ENCODE measurements at places on chromosomes 12 and 14.

GRCh38 chr14:50035214-50035613 is 81.2 kb downstream of the VCPKMT start:
- H3K4me3 ChIP-seq, result no peak overlapping the region
- peaks cover 2% of the 10 kb centered on the region for H3K27me3 ChIP-seq
- H3K4me1 ChIP-seq, result peaks cover 2% of the 10 kb centered on the region
- DNase-seq, result no peak

GRCh38 chr12:14072987-14073386 is 91.6 kb upstream of the GRIN2B start:
- no peaks in the 10 kb centered on the region for H3K4me1 ChIP-seq
- H3K4me3 ChIP-seq, result no peak overlapping the region
- no peak overlapping the region for H3K27ac ChIP-seq
- H3K27me3 ChIP-seq, result no peaks in the 10 kb centered on the region
- no peak for DNase-seq
- no peaks in the 10 kb centered on the region for H3K36me3 ChIP-seq

- H3K36me3 ChIP-seq, result no peaks in the 10 kb centered on the region
- H3K4me1 ChIP-seq, result peaks cover 9% of the 10 kb centered on the region
- no peak overlapping the region for H3K27ac ChIP-seq
- DNase-seq, result peak; percentile 75
- H3K4me3 ChIP-seq, result peak overlapping the region; percentile 95
Measured at GRCh38 chr14:31419967-31420318, 407 bp downstream of the HEATR5A start.

- no peaks in the 10 kb centered on the region for H3K36me3 ChIP-seq
- H3K4me1 ChIP-seq, result no peaks in the 10 kb centered on the region
- H3K4me3 ChIP-seq, result no peak overlapping the region
- H3K27ac ChIP-seq, result no peak overlapping the region
Measured at GRCh38 chr14:52458721-52459085, 93.6 kb downstream of the TXNDC16 start.

- DNase-seq, result no peak
- peaks cover 12% of the 10 kb centered on the region for H3K4me1 ChIP-seq
- peaks cover 4% of the 10 kb centered on the region for H3K36me3 ChIP-seq
- H3K27me3 ChIP-seq, result peaks cover 1% of the 10 kb centered on the region
- H3K27ac ChIP-seq, result no peak overlapping the region
Measured at GRCh38 chr12:45970391-45970790, 20.0 kb downstream of the SCAF11 start.

- H3K36me3 ChIP-seq, result no peaks in the 10 kb centered on the region
- no peak overlapping the region for H3K27ac ChIP-seq
- H3K4me1 ChIP-seq, result peaks cover 13% of the 10 kb centered on the region
- H3K4me3 ChIP-seq, result no peak overlapping the region
- DNase-seq, result no peak
Measured at GRCh38 chr12:125310461-125310860, 245.2 kb downstream of the AACS start.

GRCh38 chr14:98959410-98959809 is 312.6 kb downstream of the BCL11B start:
- no peak overlapping the region for H3K27ac ChIP-seq
- peaks cover 7% of the 10 kb centered on the region for H3K27me3 ChIP-seq
- H3K4me3 ChIP-seq, result no peak overlapping the region

DNA sequence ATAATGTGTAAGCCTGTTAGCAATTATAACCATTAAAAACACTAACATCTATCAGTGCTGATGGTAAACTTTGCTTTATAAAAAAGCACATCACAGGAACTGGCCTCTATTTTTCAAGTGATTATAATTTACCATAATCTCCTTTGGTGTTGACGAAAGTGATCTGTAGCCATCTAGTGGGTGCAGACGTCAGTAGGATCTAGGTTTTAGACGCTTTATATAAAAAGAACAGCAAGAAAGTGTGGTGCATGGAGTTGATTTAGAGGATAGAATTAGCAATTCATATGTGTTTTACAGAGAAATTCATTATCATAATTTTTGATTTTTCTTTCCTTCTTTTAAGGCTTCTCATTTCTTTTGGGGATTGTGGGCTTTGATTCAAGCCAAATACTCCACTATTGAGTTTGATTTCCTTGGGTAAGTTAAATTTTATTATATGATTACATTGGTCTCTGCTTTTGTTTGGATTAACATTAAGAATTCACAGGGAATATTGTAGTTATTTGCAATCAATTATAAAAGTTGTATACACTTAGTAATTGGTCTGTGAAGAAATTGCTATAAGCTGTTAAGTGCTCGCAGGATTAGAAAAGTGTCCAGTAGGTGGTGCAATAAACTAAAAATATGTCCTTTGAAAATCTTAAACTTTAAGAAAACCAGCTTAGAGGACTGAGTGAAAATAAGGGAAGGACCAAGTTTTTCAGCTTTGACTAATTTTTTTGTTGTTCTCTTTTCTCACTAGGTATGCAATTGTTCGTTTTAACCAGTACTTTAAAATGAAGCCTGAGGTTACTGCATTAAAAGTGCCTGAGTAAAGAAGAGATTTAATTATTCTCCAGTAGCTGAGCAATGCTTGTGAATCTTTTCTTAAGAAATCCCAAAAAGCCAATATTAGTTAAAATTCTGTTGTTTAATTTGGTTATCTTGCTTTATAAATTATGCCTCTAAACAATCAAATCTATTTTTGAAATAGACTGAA is 59.5 kb downstream of the ETNK1 start:
- H3K27me3 ChIP-seq, result no peaks in the 10 kb centered on the region
- H3K4me1 ChIP-seq, result peaks cover 8% of the 10 kb centered on the region
- no peak overlapping the region for H3K27ac ChIP-seq
- no peak for DNase-seq
- peaks cover 6% of the 10 kb centered on the region for H3K36me3 ChIP-seq

GRCh38 chr12:47107926-47108325 is 28.2 kb upstream of the AMIGO2 start:
- H3K4me1 ChIP-seq, result no peaks in the 10 kb centered on the region
- H3K36me3 ChIP-seq, result peaks cover 6% of the 10 kb centered on the region
- no peak overlapping the region for H3K27ac ChIP-seq

DNA sequence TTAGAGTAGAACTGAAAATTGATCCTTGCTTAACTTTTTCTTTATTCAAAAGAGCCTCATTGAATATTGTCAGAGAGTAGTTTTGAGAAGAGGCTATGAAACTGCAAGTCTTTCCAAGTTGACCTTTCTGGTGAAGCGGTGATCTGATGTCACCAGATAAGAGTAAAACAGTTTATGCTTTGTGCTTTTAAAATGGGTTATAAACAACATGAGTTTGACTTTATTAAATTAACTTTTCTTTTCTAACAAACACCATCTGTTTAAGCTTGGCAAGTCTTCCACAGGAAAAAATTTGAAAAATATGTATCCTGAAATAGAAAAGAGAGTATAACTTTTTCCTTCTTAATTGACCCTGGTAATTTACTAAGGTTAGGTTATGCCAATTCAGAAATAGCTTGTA is 408.7 kb upstream of the NOVA1 start:
- no peaks in the 10 kb centered on the region for H3K4me1 ChIP-seq
- no peaks in the 10 kb centered on the region for H3K36me3 ChIP-seq
- no peak overlapping the region for H3K27ac ChIP-seq
- DNase-seq, result no peak
- no peaks in the 10 kb centered on the region for H3K27me3 ChIP-seq

DNA sequence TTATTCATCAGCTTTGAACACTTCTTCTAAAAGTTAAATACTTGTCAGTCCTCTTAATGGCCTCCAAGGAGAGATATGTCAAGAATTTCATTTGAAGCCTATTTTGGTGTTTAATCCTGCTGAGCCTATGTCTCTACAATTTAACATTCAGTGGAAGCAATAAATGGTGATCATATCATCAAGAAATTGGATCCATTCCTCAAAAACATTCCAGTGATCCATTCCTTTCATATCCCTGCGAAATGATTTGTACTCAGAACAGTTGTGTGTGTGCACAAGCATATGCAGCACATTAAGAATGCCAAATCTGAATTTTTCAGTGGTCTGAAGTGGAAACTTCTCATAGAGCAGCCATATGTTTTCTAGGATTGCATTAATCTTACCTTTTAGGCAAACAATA is 373.7 kb upstream of the SYT1 start:
- H3K4me1 ChIP-seq, result no peaks in the 10 kb centered on the region
- no peak overlapping the region for H3K4me3 ChIP-seq
- DNase-seq, result no peak
- peaks cover 2% of the 10 kb centered on the region for H3K27me3 ChIP-seq
- no peak overlapping the region for H3K27ac ChIP-seq

GRCh38 chr12:106369624-106370346 is 12.2 kb downstream of the POLR3B start:
- no peak overlapping the region for H3K4me3 ChIP-seq
- H3K27me3 ChIP-seq, result peaks cover 1% of the 10 kb centered on the region
- no peaks in the 10 kb centered on the region for H3K4me1 ChIP-seq
- peaks cover 4% of the 10 kb centered on the region for H3K36me3 ChIP-seq
- DNase-seq, result no peak
- no peak overlapping the region for H3K27ac ChIP-seq

GRCh38 chr12:127399451-127399850 is 867.5 kb upstream of the TMEM132C start:
- no peak for DNase-seq
- no peaks in the 10 kb centered on the region for H3K4me1 ChIP-seq
- no peak overlapping the region for H3K4me3 ChIP-seq
- no peak overlapping the region for H3K27ac ChIP-seq
- H3K36me3 ChIP-seq, result no peaks in the 10 kb centered on the region

DNA sequence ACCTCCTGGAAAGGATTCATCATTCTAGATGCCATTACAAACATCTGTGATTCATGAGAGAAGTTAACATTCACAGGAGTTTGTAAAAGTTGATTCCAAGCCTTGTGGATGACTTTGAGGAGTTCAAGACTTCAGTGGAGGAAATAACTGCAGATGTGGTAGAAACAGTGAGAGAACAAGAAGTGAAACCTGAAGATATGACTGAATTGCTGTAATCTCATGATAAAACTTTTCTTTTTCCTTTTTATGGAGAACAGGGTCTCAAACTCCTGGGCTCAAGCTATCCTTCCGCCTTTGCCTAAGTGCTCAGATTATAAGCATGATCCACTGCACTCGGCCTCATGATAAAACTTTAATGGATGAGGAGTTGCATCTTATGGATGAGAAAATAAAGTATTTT is 64.5 kb upstream of the GTF2A1 start:
- H3K4me1 ChIP-seq, result peaks cover 14% of the 10 kb centered on the region
- DNase-seq, result no peak
- H3K36me3 ChIP-seq, result peaks cover 24% of the 10 kb centered on the region
- H3K27me3 ChIP-seq, result no peaks in the 10 kb centered on the region

GRCh38 chr14:104401785-104402184 is 177.8 kb upstream of the C14orf180 start:
- no peak overlapping the region for H3K4me3 ChIP-seq
- H3K27me3 ChIP-seq, result peaks cover 2% of the 10 kb centered on the region
- peaks cover 17% of the 10 kb centered on the region for H3K36me3 ChIP-seq
- H3K27ac ChIP-seq, result no peak overlapping the region
- peaks cover 4% of the 10 kb centered on the region for H3K4me1 ChIP-seq

DNA sequence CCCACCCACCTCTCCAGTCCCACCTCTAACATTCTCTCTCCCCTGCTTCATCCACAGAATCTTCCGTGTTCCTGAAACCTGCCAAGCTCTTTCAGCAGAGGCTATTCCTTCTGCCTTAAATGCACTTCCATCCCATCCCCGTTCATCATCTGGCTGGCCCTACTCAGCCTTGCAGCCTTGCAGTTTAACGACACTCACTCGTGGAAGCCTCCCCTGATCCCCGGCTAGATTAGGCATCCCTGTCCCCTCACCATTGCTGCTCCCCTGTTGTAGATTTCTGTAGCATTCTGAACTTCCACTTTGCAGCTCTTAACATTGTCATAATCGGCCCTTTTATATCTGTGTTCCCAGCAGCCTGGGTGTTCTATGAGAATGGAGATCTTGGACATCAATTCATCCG is 280.5 kb upstream of the NOS1 start:
- no peaks in the 10 kb centered on the region for H3K27me3 ChIP-seq
- H3K4me1 ChIP-seq, result peaks cover 6% of the 10 kb centered on the region
- H3K27ac ChIP-seq, result no peak overlapping the region

- DNase-seq, result no peak
- no peak overlapping the region for H3K4me3 ChIP-seq
- H3K4me1 ChIP-seq, result peaks cover 16% of the 10 kb centered on the region
- H3K36me3 ChIP-seq, result no peaks in the 10 kb centered on the region
Measured at GRCh38 chr14:65001723-65002122, 15.0 kb downstream of the FNTB start.

DNA sequence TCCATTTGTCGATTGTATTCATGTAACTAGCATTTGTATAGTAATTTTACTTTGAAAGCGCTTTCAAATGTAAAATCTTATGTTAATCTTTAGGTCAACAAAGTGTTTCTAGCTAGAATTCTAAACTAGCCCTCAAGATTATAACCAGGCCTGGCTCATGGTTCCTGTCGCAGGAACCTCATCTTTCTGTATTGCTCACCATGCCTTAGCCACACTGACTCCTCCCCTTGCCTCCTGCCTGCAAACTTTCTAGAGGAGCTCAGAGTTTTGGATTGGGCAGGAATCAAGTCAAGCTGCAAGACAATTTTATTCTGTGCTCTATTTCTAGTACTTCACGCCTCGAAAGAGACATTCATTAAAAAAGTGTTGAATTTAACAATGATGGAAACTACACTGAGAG is 99.8 kb downstream of the TGFB3 start:
- no peaks in the 10 kb centered on the region for H3K27me3 ChIP-seq
- peaks cover 11% of the 10 kb centered on the region for H3K4me1 ChIP-seq
- no peak overlapping the region for H3K27ac ChIP-seq
- peaks cover 12% of the 10 kb centered on the region for H3K36me3 ChIP-seq

DNA sequence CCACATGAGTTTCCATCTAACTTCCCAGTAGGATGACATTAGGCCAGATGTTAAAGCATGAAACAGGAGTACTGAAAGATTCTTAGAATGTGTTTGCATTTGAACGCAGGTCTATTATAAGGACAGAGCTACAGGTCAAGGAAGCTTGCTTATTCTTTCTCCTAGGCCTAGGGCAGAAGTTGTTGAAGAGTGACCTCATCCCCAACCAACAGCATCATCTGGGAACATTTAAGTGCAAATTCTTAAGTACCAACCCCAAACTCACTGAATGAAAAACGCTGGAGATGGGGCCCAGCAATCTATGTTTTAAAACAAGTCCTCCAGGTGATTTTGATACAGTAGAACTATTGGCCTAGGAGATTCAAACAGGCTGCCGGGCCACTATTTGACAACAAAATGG is 52.4 kb downstream of the PAPLN start:
- H3K4me1 ChIP-seq, result peaks cover 2% of the 10 kb centered on the region
- H3K36me3 ChIP-seq, result peaks cover 34% of the 10 kb centered on the region
- H3K27ac ChIP-seq, result no peak overlapping the region
- no peak overlapping the region for H3K4me3 ChIP-seq
- H3K27me3 ChIP-seq, result peaks cover 7% of the 10 kb centered on the region

GRCh38 chr12:41407232-41407799 is 219.2 kb downstream of the PDZRN4 start:
- DNase-seq, result no peak
- no peaks in the 10 kb centered on the region for H3K4me1 ChIP-seq
- no peaks in the 10 kb centered on the region for H3K36me3 ChIP-seq
- H3K4me3 ChIP-seq, result no peak overlapping the region
- H3K27me3 ChIP-seq, result no peaks in the 10 kb centered on the region

GRCh38 chr14:61536661-61537562 is 158.4 kb upstream of the HIF1A start:
- peak overlapping the region; percentile 21 for H3K4me3 ChIP-seq
- peaks cover 6% of the 10 kb centered on the region for H3K36me3 ChIP-seq
- peaks cover 10% of the 10 kb centered on the region for H3K27me3 ChIP-seq
- no peak for DNase-seq

- DNase-seq, result peak; percentile 31
- peaks cover 5% of the 10 kb centered on the region for H3K27me3 ChIP-seq
- H3K4me1 ChIP-seq, result peaks cover 8% of the 10 kb centered on the region
- H3K27ac ChIP-seq, result no peak overlapping the region
- H3K4me3 ChIP-seq, result no peak overlapping the region
Measured at GRCh38 chr14:95527387-95528002, 7.4 kb upstream of the GLRX5 start.

GRCh38 chr12:132561427-132562156 is 48.8 kb downstream of the LRCOL1 start:
- H3K27me3 ChIP-seq, result peaks cover 8% of the 10 kb centered on the region
- peaks cover 7% of the 10 kb centered on the region for H3K36me3 ChIP-seq
- no peak overlapping the region for H3K27ac ChIP-seq
- no peak overlapping the region for H3K4me3 ChIP-seq
- DNase-seq, result peak; percentile 50
